Stimulated activated CD4-positive, alpha-beta T cell treated with anti-CD3 and anti-CD28 coated beads, Interleukin-12 subunit alpha, Interleukin-12 subunit beta, amount 100 ng/mL, for 48 hours (primary cell): ENCODE measurements at places on chromosomes 4 and X.

DNA sequence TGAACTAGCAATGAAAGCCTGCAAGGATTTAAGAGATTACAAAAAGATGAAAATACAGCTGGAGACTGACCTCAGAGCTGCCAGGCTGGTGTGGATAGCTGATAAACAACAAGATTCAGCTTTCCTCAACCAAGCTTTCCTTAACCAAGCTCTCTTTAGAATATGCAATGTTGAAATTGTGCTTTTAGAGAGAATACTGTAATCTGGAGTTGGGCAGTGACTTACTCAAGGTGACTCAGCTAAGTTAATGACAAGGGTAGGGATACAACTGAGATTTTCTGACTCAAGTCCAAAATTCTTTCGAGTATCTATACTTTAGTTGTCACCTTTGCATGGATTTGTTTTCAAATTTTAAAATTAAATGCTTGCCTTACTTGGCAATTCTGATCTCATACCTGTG, 98.0 kb downstream of the AMMECR1 start:
- DNase-seq, result no peak

DNA sequence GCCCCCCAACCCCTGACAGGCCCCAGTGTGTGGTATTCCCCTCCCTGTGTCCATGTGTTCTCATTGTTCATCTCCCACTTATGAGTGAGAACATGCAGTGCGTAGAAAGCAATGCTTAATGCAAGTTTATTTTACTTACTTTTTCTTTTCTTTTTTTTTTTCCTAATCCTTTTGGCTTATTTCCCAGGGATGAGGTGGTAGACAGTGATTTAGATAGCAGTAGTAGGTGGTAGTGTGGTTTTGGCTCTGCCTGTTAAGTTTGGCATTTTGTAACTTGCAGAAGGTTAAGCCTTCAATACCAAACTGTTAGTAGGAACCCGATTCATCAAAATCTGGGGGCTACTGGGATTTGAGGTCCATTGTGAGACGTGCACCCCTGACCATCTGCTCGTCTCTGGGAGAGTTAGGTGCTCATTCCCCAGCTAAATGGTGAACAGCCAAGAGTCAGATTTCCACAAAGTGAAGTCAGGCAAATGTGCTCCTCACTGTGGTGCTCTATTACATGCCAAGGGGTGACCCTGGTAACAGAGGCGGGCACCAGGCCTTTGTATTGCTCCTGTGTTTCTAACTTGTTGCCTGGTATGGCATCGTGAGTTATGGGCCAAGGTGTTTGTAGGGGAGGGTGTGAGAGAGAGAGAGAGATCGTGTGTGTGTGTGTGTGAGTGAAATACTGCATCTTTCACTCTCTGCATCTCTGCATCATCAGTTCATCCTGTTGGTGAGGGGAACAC, 70.3 kb downstream of the PHOX2B start:
- DNase-seq, result no peak

DNA sequence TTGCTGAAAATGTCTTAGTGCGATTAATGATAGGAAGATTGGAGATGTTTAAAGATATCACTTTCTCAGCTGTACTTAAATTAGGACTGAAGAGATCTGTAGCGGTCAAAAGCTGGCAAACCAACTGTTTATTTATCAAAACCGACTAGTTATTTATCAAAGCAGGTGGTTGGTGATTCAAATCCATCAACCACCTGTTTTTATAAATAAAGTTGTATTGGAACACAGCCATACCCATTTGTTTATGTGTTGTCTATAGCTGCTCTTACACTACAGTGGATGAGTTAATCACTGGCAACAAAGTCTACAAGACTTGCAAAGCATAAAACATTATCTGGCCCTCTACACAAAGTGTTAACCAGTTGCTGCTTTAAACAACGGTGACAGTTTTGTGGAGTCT, 76.8 kb downstream of the IL15 start:
- no peak for DNase-seq

- no peak for DNase-seq
These were observed 115.4 kb downstream of the AFAP1 start for GRCh38 chr4:7824218-7824617.

DNA sequence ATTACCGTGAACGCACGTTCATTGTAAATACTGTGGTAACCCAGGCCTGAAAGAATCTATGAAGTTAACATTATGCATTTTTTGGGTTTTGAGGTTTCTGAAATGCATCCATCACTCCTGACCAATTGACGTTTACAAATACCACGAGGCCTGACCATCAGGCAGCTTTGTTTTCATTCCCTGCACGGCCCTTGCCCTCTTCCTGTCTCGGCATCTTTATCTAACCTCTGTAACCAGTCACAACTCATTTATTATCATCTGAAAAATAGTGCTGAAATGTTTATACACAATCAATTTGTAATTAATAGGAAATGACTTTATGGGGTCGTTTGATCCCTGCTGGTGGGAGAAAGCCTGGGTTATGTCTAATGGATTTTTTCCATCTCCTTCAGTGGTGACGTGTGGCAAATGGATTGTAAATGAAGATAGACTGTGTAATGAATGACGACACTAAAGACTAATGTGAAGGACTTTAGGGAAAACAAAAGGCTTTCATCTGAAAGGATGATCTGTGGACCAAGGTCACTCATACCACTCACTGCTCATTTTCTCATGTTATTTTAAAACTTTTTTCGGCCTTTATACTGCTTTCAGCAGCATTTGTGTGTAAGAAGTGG, 102.7 kb upstream of the SORBS2 start:
- no peak for DNase-seq

GRCh38 chr4:98967786-98968329, 27.7 kb upstream of the METAP1 start:
- DNase-seq, result no peak

GRCh38 chr4:69583543-69583942, 55.9 kb downstream of the UGT2A2 start:
- DNase-seq, result no peak

DNA sequence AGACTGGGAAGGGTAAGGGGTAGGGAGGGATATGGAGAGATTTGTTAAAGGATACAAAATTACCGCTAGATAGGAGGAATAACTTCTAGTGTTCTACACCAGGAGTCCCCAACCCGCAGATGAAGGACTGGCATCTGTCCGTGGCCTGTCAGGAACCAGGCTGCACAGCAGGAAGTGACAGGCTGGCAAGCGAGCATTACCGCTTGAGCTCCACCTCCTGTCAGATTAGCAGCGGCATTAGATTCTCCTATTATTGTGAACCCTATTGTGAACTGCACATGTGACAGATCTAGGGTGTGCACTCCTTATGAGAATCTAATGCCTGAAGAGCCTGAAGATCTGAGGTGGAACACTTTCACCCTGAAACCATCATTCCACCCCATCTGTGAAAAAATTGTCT, 27.9 kb upstream of the BBS7 start:
- DNase-seq, result no peak

GRCh38 chr4:83503974-83504373, 19.1 kb upstream of the ABRAXAS1 start:
- no peak for DNase-seq

DNA sequence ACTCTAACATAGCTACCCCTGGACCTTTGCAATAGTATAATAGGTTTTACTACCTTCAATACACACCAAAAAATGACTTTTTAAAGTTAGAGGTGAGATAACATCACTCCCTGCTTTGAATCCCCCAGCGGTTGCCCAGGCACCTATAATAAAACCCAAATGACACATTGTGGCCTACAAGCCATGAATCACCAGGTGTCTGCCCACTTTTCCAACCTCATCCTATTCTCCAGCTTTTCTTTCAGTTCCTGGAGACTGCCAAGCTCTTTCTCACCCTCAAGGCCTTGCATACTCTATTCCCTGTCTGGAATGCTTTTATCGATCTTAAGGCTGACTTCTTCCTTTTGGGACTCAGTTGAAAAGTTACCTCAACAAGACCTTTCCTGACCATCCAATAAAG, 16.4 kb upstream of the PRSS48 start:
- DNase-seq, result no peak

DNA sequence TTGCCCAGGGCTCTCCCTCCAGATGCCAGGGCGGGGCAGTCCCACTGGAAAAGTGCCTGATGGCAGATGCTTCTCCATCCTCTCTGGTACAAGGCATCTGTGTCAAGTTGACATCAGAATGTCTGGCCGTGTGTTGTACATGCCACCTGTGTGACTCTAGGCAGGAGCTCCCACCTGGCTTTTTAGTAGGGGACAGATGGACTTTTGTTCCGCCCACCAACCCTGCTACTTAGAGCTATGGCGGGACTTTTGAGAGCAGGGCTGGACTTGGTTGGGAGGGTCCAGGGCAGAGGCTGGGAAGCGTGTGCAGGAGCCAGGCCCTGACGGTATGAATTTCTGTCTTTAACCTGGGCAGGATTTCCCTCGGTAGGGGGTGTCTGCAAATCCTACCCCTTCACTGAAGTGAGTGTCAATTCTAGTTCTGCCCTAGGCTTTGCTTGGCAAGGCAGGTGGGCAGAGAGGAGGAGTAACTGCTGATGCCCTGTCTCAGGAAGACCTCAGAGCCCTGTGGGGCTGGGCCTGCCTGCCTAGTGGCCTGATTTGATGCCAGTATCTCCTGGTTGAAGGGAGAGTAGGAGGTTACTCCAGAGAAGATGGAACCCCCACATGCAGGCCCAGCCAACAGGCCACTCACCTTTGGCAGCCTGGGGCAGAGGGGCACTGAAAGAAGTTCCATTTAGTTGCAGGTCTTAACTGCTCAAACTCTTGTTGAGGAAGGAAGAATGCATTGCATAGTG, 99.1 kb downstream of the PJA1 start:
- no peak for DNase-seq

- peak; percentile 1 for DNase-seq
These were observed 30.6 kb upstream of the IL9R start for GRCh38 chrX:155966876-155967275.

- DNase-seq, result no peak
These were observed 415.6 kb downstream of the KLHL13 start for GRCh38 chrX:117701050-117701449.

DNA sequence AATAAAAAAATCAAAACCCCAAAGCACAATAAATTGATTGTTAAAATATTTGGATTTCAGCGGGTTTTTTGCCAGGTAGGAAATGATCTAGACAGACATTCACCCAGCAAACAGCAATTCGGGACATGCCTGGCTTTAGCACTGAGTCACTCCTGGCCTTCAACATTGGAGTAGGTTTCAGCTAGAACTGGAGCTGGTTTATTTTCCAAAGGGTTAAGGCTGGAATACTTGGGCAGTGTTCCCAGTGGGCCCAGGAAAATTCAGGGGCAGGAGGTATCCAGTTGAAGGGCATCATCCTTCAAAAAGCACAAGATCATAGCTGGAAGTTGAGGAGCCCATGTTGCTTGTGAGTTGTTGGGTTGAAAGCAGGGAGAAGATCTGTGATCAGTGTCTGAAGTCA, 41.0 kb downstream of the TXLNG start:
- no peak for DNase-seq
